Gastrocnemius medialis (tissue), 4 donors: ENCODE measurements at places on chromosomes 7 and 10. TPM values are rescaled to one million over a fixed set of nuclear protein-coding genes. Genes with fewer than 3 reads are reported as not detected.

GRCh38 chr7:22255834-22256233, 101.1 kb downstream of the RAPGEF5 start:
- no peaks in the 10 kb centered on the region for H3K27me3 ChIP-seq
- H3K36me3 ChIP-seq: no peaks in the 10 kb centered on the region
- H3K4me1 ChIP-seq: peaks cover 8% of the 10 kb centered on the region
- DNase-seq: no peak
- no peak overlapping the region for H3K4me3 ChIP-seq
- no peak overlapping the region for H3K27ac ChIP-seq

- peak overlapping the region; percentile 61 for H3K4me3 ChIP-seq
- H3K27ac ChIP-seq: peak overlapping the region; percentile 52
- H3K4me1 ChIP-seq: peaks cover 5% of the 10 kb centered on the region
These were observed 85.8 kb upstream of the EGFR start for GRCh38 chr7:54932818-54933543.

DNA sequence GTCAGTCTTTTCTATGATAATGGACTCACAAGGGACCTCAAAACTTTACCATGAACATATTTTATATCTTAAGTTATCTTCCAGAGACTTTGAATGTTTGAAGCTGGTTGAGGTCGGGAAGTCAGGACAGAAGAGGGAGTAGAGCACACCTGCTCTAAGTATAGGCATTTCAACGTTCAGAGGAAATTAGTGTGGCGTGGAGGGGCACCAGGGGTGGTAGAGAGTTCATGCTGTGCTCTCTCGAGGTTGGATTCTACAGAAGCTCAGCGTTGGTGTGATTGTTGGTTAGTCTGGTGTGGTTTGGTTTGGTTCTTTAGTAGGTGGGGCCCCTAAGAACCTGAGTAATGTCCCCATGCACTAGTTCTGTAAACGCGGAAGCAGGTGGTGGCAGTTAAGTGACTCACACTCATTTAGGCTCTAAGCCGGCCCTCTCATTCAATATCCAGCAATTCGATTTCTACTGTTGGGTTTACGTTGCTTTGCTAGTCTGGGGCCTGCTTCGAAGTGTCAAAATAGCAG, 19.8 kb downstream of the CNTNAP2 start:
- H3K36me3 ChIP-seq: no peaks in the 10 kb centered on the region
- no peak for DNase-seq
- H3K4me3 ChIP-seq: no peak overlapping the region
- no peaks in the 10 kb centered on the region for H3K4me1 ChIP-seq

DNA sequence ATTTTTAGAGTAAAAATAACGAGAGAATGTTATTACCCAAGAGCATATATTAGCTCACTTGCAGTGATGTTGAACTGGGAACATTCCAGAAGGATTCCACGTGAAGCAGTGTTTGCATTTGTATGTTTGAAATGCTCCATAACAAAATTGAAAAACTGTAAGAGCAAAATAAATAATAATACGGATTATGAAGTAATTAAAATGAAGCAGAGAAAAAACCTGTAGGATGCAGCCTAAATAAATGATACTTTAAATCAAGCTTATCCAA, 203.3 kb downstream of the BAMBI start:
- H3K27me3 ChIP-seq: no peaks in the 10 kb centered on the region
- H3K4me3 ChIP-seq: no peak overlapping the region
- no peaks in the 10 kb centered on the region for H3K36me3 ChIP-seq
- H3K4me1 ChIP-seq: peaks cover 9% of the 10 kb centered on the region

DNA sequence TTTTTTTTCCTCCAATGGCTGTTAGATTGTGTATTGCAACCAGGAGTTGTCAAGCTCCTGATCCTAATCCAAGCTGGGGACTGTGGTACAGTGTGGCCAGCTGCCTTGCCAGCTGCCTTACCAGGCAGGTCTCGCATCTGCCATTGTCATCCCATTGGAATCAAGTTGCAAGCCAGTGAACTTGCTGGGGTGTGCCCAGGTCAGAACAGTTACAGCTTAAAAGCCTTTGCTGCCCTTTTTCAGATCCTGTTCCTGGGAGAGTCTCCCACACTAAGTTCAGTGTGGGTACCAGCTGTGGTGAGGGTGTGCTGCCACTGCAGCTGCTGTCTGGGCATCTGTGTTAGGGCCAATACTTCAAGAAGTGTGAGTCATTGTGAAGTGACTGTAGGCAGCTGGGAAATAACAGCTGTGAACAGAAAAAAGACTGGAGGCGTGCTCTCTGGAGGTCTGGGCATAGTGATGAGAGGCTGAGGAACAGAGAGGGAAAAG, 72.8 kb downstream of the CCNY start:
- H3K27me3 ChIP-seq: no peaks in the 10 kb centered on the region
- DNase-seq: peak; percentile 80
- peak overlapping the region; percentile 66 for H3K27ac ChIP-seq
- H3K4me3 ChIP-seq: no peak overlapping the region

DNA sequence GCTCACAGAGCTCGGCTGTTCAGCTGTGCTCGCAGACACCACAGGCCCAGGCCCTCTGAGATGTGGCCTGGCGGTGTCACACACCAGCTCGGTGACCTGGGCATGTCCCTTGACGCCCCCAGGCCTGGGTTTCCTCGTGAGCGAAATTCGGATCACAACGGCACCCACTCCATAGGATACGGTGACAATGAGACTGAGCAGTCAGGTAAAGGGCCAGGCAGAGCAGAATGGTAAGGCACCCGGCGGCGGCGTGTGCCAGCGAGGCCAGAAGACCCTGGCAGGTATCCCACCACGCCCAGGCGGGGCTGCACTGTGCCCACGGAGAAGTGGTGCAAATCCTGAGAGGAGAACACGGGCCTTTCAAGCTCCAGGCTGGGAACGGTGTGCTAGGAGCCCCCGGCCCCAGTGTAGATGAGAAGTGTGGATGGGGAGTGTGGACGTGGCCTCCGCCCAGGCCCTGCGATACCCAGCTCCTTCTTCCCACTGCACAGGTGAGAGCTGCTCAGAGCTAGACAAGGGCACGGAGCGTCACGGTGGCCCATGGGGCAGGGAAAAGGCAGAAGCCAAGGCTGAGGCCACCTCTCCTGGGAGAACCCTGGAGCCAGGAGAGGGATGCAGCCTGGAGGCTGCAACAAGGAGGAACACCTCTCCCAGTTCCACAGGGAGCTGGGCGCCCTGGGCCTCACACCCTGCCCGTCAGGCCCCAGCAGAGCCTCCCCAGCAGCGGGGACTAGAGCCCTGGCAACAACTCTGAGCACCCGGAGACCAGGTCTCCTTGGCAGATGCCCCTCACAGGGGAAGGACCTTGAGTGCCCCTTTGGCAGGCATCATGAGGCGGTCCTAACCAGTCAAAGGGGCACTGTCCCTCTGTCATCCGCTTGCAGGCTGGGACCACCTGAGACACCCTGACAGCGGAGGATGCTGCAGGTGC, 219.1 kb downstream of the MAD1L1 start:
- no peak for DNase-seq
- no peaks in the 10 kb centered on the region for H3K27me3 ChIP-seq
- H3K27ac ChIP-seq: no peak overlapping the region
- no peaks in the 10 kb centered on the region for H3K4me1 ChIP-seq

GRCh38 chr7:19413443-19413965, 268.3 kb upstream of the FERD3L start:
- no peaks in the 10 kb centered on the region for H3K36me3 ChIP-seq
- H3K4me1 ChIP-seq: no peaks in the 10 kb centered on the region
- no peak overlapping the region for H3K4me3 ChIP-seq

GRCh38 chr10:124077208-124077993, 16.0 kb downstream of the CHST15 start:
- no peaks in the 10 kb centered on the region for H3K27me3 ChIP-seq
- H3K36me3 ChIP-seq: no peaks in the 10 kb centered on the region
- no peak for DNase-seq
- H3K4me1 ChIP-seq: peaks cover 26% of the 10 kb centered on the region
- no peak overlapping the region for H3K27ac ChIP-seq

- no peaks in the 10 kb centered on the region for H3K36me3 ChIP-seq
- no peaks in the 10 kb centered on the region for H3K27me3 ChIP-seq
- no peak for DNase-seq
- no peak overlapping the region for H3K27ac ChIP-seq
- H3K4me3 ChIP-seq: no peak overlapping the region
- H3K4me1 ChIP-seq: peaks cover 3% of the 10 kb centered on the region
These were observed 192.4 kb downstream of the MAD1L1 start for GRCh38 chr7:2040201-2040892.

DNA sequence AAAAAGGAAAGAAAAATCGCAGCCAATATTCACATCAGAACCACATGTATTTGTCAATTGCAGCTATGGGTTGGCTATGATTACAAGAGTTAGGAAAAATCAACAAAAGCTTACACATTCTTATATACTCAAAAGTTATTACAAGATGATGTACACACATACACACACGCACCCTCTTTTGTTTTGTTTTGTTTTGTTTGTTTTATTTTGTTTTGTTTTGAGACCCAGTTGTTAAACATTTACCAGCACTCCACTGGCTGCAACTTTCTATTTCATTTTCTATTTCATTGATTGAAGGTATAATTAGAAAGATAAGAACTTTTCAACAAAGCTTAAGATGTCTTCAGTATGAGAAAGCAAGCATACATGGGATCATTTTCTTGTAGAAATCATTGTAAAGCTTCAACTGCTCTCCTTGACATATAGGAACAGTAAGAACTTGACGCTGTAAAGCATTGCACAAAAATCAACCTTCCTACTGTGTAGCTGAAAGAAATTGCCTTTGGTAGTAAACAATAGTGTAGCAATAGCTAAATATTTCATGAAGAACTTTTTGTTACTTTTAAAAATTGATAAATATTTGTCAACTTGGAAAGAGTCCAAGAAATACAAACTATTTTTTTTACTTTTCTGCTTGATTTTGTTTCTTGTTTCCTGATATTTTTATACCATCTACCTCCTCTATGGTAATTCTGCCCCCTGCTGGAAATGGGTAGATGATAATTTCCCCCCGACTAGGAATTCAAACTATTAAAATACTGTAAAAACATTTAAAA, 205.9 kb downstream of the MBL2 start:
- H3K27ac ChIP-seq: no peak overlapping the region
- no peak for DNase-seq
- H3K4me1 ChIP-seq: no peaks in the 10 kb centered on the region
- H3K4me3 ChIP-seq: no peak overlapping the region

GRCh38 chr10:24156686-24157085, 52.3 kb upstream of the KIAA1217 start:
- H3K4me3 ChIP-seq: no peak overlapping the region
- H3K27ac ChIP-seq: no peak overlapping the region
- no peaks in the 10 kb centered on the region for H3K36me3 ChIP-seq
- H3K4me1 ChIP-seq: no peaks in the 10 kb centered on the region
- no peak for DNase-seq
- no peaks in the 10 kb centered on the region for H3K27me3 ChIP-seq

WNT2 gene
- not detected for total RNA-seq

BTBD16 gene
- total RNA-seq: 0.46 TPM

RBAK gene
- 3.4 TPM for total RNA-seq
